ENCODE measurements at places on chromosomes 3 and 15.

- peak; percentile 69 for DNase-seq
These were observed 699 bp upstream of the SHOX2 start for GRCh38 chr3:158106766-158107471.

- DNase-seq, result no peak
These were observed 62.9 kb downstream of the FNDC3B start for GRCh38 chr3:172102123-172102882.

GRCh38 chr3:45277636-45278035, 51.5 kb upstream of the TMEM158 start:
- DNase-seq, result no peak

DNA sequence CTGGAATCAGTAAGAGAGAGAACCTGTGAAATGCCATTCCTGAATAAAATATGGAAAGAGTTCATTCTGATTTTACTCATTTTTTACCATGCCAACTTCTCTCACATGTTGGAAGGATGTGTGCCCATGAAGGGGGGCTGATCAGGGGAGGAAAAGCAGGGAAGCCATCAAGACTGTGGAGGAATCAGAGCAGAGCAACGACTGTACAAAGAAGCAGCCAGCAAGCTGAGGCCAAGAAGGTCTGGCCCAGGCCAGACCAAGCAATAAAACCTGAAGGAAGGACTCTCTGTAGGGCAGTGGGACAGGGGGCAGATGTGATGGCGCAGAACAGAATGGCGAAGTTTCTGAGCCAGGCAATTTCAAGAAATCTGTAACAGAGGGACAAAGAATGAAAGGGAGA, 24.0 kb upstream of the ARNT2 start:
- no peak for DNase-seq

DNA sequence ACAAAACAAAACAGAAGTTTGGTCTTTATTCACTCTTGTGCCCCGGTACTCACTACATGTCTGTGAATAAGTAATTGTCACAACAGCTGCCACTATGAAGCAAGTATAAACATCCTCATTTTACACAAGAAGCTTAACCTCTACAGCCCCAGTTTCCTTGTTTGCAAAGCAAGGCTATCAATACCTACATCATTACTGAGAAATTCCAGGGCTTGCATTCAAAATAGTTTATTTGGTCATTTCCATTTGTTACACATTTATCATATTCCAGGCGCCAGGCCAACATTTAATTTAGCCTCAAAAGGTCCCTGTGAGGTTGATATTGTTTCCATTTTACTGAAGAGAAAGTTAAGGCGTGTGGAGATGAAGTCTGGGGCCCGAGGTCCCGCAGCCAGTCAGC, 161.4 kb upstream of the LRTM1 start:
- no peak for DNase-seq

GRCh38 chr3:186108106-186108940, 566 bp downstream of the ETV5 start:
- DNase-seq, result peak; percentile 82

GRCh38 chr3:16604887-16605602, at the start of gene DAZL:
Gene DAZL (minus strand): TSS chr3:16605423. CDS start chr3:16605205, 218 bp downstream.
- DNase-seq, result no peak

- DNase-seq, result no peak
These were observed 235.3 kb downstream of the CDIN1 start for GRCh38 chr15:36814708-36815107.

DNA sequence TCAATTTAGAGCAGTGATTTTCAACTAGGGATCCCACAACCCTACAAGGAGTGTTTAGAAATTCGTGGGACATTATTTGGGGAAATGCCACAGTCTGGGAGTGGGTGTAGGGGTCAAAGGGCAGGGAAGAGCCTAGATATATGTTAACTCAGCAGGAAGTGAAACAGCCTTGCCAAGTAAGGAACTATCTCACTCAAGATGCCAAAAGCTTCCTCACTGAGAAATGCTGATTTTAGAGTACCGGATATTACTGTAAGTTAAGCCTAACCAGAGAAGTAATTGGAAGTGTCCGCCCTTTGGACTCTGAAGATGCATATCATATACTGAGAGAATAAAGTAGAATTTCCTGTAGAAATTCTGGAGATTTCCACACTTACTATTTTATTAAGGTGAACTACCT, 158.6 kb downstream of the BBX start:
- no peak for DNase-seq

DNA sequence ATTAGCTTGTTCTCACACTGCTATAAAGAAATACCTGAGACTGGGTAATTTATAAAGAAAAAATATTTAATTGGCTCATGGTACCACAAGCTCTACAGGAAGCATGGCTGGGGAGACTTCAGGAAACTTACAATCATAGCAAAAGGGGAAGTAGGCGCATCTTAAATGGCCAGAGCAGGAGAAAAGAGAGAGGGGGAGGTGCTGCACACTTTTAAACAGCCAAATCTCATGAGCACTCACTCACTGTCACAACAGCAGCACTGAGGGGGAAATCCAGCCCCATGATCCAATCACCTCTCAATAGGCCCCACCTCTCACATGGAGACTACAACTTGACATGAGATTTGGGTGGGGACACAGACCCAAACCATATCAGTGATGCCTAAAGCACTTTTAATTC, 82.5 kb downstream of the DCLK3 start:
- no peak for DNase-seq

- DNase-seq, result no peak
These were observed 71.9 kb downstream of the UMPS start for GRCh38 chr3:124802061-124802698.

- no peak for DNase-seq
These were observed 10.1 kb upstream of the SCAP start for GRCh38 chr3:47485812-47486211.

- DNase-seq, result no peak
These were observed 77.8 kb upstream of the RNU6-1 start for GRCh38 chr15:67917636-67918035.

- DNase-seq, result no peak
These were observed 78.5 kb upstream of the CCNL1 start for GRCh38 chr3:157238457-157238856.

DNA sequence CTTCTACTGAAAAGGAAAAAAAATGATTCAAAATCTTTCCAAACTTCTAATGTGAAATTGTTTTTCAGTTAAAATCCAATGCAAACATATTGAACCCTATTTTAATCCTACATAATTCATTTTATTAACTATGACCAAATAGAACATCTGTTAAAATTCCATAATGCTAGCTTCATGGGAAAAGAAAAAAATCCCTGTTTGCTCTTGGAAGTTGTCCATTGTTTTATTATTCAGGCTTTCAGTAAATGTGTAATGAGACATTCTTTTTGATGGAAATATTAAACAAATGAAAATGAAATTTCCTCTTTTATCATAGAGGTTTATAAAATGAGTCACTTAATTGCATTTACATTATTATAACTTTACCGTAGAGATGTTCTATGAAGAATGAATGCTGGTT, 49.5 kb downstream of the SLC25A26 start:
- DNase-seq, result no peak

- DNase-seq, result no peak
These were observed 1.3 kb downstream of the FSIP1 start for GRCh38 chr15:39781147-39781966.

DNA sequence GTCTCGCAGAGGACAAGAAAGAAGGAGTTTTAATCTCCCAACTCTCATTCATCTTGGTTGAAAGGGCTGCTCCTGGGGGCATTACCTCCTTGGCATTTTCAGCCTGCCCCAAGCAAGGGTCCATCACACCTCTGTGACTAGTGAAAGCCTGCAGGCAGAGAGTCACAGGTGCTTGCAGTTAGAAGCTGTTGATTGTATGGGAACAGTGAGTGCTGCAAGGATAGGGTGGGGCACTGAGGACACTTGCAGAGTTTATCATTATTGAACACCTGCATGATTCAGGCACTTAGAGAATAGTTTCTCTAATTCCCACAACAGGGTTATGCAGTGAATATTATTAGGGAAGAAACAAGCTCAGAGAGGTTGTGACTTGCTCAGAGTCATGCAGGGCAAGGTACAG, 41.7 kb upstream of the IGF2BP2 start:
- no peak for DNase-seq

GRCh38 chr3:36221975-36222374, 158.3 kb upstream of the STAC start:
- no peak for DNase-seq

DNA sequence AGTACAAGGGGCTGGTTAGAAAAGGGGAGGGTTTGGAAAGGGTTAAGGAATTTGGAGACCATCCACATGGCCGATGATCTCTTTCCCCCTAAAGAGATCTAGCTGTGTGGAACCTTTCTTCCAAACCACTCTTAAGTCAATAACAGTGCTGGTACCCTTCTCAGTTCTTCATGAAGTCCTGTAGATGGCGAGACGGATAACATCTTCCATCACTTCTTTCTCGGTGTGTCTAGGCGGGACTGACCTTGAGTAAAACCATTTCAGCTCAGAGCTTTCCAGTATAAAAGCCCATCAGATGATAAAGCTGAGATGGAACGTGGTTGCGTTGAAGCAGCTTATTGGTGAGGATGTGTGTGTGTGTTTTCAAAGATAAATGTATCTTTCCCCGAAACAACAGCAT, 151.5 kb upstream of the BHLHE40 start:
- DNase-seq, result no peak

DNA sequence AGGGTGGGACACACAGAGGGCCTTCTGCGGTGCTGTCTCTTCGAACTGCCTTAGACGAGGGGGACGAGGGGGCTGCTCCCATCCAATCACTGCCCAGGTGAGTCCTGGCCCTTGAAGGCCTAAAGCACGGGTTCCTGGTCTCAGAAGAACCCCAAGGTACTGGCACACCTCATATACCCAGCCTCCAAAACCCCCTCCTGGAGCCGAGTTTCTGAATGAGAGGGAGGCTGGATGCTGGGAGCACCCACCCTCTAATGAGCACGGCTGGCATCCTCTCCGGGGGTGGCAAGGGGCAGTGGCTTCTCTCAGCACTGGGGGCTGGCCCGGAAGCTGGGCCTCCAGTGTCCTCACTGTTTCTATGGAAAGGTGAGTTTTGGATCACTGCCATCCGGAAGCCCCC, 165.6 kb downstream of the LRRK1 start:
- no peak for DNase-seq

- peak; percentile 88 for DNase-seq
These were observed 145.5 kb upstream of the TPM1 start for GRCh38 chr15:62896969-62897486.

- no peak for DNase-seq
These were observed 23.3 kb upstream of the ACAN start for GRCh38 chr15:88779944-88780343.

GRCh38 chr15:48647962-48648361, 2.5 kb upstream of the FBN1 start:
- DNase-seq, result no peak

GRCh38 chr3:24129549-24129948, 184.5 kb downstream of the NR1D2 start:
- DNase-seq, result no peak

GRCh38 chr3:116671151-116671550, 38.4 kb upstream of the TUSC7 start:
- DNase-seq, result no peak

DNA sequence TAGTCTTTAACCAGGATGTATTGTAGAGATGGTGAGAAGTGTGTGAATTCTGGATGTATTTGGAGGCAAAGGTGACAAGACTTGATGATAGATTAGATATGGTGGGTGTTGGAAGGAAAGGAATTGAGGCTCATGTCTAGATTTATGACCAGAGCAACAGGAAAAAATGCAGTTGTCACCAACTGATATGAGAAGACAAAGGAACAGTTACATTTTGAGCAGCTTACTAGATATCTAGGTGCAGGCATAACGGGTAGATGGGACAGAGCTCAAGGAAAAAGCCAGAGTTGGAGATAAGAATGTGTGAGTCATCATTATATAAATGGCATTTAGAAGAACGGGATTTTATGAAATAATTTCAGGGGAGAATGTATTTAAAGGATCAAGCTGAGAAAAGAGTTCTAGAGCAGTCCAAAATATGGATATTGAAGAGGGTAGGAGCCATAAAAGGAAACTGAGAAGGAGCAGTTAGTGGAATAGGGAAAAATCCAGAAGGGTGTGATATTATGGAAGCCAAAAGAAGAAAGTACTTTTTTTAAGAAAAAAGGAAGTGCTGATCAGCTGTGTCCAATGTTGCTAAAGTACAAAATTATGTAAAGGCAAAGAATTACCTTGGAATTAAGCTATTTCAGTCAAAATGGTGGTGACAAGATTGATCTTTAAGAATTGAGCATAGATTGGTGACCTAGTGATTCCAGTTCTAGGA, 262.5 kb downstream of the CGGBP1 start:
- no peak for DNase-seq

DNA sequence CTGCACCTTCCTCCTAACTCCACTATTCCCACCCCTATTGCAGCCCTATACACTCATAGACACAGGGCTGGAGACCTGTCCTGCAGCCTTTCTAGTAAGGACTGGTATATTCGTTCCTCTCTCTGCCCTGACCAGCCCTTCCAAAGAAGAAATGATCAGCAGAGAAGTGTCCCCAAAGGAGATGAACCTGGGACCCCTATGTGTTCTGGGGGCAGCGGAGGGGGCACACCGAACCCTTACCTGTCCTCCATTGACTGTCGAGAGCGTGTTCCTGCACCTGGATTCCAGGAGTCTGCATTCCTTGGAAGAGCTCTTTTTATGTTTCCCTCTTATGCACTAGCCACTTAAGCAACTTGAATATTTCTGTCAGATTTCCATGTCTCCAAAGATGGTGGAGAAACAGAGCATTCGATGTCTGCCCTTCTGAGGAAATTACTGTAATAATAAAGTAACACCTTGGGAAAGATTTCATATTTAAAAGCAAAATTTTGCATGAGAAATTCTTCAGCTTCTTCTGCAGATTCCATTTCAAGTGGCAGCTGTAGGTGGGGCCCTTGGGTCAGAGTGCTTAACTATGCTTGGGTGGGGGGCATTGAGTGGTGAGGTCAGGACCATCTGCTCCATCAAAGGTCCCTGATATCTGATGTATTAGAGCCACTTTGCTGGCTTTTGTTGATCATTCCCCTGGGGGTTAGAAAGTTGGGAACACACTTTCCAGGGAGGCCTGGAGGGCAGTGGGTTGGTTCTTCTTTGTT, 6.3 kb downstream of the EPHB1 start:
- no peak for DNase-seq

DNA sequence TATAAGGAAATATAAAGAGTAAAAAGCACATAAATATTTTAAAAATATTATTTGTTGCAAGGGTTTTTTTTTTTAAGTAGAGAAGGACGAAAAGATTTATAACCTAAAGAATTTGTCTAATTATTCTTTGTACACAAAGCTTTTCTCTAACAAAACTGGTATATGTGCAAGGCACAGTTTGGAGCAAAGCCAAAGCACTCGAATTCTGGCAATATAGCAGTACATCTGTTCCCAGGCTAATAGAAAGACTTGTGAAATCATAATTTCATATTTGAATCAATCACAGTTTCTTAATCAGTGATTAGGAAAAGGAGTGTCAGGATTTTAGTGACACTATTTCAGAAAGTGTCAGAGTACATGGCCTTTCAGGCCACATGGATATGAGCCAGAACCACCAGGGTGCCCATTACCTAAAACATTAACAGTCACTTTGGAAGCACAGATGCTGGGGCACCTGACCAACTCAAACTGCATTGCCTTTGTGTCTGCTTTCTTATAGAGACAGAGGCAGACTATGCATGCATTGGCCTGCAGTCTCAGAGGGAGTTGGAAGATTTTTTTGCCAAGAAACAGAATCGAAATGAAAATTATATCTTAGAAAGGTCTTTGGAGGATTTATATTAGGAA, 651.8 kb upstream of the SGO1 start:
- no peak for DNase-seq

- DNase-seq, result no peak
These were observed 67.9 kb downstream of the PRICKLE2 start for GRCh38 chr3:64157150-64158035.
